Fibroblast of villous mesenchyme (primary cell): ENCODE measurements at places on chromosomes 3 and 15. TPM values are rescaled to one million over a fixed set of nuclear protein-coding genes. Genes with fewer than 3 reads are reported as not detected.

Gene CCNB2
- total RNA-seq: 19.6 and 27.2 TPM in 2 replicates

GRCh38 chr3:165918657-165918979 is 81.4 kb upstream of the BCHE start:
- DNase-seq: no peak

DNA sequence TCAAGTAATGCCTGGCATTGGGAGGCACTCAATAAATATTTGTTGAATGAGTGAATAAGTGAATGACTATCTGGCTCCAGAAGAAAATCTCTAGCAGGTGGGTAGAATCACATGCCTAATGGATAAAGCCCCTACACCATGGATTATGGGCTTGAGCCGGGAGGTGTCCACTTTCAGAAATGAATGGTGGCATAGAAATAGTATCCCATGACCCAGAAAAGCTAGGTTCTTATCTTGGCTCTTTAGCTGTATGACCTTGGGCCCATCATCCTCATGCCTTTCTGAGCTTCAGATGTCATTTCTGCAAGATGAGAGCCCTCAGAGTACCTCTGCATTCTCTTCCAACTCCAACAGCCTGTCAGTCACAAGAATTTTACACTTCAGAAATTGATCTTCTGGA is 37.3 kb upstream of the TNIK start:
- DNase-seq: no peak

- DNase-seq: no peak
Observed at GRCh38 chr3:10511809-10512494, 6.6 kb upstream of the ATP2B2 start.

DNA sequence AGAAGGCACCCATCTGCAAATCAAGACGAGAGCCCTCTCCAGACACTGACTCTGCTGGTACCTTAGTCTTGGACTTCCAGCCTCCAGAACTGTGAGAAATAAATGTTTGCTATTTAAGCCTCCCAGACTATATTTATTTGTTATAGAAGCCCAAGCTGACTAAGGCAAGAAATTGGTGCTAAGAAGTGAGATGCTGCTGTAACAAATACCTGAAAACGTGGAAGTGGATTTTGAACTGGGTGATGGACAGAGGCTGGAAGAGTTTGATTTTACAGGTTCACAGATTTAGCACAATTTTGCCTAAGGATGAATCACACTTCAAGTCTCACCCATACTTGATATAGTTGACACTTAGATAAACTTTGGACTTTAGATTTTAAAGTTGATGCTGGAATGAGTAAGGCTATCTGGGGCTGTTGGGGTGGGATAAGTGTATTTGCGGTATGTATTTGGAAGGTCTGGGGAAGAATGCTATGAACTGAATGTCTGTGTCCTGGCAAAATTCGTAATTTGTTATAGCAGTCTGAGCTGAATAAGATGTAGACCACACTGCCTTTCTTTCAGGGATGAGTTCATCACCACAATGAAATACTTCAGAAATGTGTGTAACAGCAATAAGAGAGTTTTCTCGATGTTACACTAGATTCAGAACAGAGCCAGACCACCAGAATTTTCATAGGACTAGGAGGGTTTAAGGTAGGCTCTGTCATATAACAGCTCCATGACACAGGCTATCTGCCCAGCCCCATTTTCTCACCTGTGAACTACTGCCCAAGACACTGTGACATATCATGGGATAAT is 120.5 kb upstream of the LMCD1 start:
- no peak for DNase-seq

Gene CHDH
- under 0.01 and 0.32 TPM in 2 replicates for total RNA-seq

DNA sequence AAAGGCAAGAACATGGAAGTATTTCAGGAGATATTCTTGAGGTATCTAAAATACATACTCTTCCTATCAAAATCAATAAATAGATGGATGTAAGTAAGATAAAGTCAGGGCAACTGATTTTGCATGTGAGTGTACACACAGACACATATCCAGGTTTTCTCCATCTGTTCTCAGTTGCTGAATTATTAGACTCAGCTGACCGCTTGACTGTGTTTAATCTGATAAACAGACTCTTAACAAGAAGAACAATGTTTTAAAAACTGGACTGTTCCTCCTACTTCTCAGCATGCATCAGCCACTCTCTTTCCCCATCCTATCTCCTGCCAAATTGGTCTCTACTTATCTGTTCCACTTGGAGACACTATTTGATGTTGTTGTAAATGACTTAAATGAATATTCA is 73.5 kb downstream of the GOLGA8G start:
- DNase-seq: no peak

Gene HRG
- not detected in 2 replicates for total RNA-seq

Gene RAD51
- total RNA-seq: 3.5 and 4.2 TPM in 2 replicates

DNA sequence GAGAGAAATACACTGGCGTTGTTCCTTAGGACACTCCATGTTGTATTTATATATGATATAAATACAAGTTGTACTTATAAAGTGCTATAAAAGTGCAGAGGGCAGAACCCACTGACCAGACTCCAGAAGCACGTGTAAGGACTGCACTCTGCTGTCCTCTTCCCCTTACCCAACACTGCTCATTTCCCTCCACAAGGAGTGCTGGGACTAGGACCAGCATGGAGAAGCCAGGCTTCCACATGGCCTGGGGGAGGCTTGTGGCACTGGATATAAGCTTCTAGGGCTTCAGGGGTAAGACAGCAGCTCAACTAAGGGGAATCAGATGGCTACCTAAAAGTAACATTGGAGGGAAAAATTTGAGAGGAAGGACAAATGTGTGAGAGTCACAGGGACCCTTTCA is 556.9 kb downstream of the IGSF11 start:
- DNase-seq: no peak

Gene DOCK3
- total RNA-seq: under 0.01 TPM in 2 replicates

Gene PARP15
- under 0.01 TPM in 2 replicates for total RNA-seq

DNA sequence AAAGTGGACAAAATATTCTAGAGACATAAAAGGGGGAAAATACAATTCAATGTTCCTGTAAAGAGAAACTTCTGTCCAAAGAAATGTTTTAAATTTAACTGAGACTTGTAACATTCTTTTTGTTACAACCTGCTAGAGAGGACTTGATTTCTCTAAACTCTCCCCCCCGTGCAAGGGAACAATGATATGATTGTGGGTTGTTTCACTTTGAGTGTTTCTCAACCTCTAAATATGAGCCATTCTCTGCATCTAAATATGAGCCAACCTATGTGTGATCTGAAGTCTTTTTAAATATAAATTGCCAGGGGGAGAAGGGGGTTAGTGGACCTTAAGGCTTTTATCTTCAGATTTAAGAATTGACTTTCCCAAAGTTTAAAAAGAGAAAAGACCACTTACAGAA is 14.6 kb downstream of the ZNF860 start:
- DNase-seq: no peak

DNA sequence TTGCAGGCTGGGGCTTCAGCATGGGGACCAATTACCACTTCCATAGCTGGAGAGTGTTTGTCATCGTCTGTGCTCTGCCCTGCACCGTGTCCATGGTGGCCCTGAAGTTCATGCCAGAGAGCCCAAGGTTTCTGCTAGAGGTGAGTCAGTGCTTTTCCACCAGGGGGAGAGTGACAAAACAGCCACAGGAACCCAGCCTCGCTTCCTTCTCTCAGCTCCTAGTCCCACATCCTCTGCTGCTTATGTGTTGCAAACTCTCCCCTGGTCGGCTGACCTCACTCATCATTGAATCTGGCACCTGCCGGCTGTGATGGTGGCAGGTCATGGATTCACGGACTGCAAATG is 158.3 kb downstream of the SV2B start:
- no peak for DNase-seq

DNA sequence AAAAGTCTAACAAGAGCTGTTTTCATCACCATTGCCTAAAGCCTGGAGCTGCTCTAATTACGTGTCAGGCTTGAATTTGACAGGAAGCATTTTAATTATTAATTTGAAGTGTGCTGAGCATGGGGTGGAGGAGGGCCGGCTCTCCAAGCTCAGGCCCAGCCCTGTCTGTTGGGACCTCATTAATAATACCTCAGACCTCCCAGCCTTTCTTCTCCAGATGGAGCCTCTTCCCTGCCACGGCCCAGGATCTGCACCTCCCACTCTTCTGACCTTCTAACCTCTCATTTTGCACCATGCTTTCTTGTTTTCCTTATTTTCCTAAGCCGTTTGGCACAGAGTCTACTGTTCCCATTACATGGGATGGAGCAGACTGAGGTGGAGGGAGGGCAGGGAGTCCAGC is 30.0 kb downstream of the INSYN1 start:
- DNase-seq: no peak

Gene BOC
- 10.6 and 14.2 TPM in 2 replicates for total RNA-seq

DNA sequence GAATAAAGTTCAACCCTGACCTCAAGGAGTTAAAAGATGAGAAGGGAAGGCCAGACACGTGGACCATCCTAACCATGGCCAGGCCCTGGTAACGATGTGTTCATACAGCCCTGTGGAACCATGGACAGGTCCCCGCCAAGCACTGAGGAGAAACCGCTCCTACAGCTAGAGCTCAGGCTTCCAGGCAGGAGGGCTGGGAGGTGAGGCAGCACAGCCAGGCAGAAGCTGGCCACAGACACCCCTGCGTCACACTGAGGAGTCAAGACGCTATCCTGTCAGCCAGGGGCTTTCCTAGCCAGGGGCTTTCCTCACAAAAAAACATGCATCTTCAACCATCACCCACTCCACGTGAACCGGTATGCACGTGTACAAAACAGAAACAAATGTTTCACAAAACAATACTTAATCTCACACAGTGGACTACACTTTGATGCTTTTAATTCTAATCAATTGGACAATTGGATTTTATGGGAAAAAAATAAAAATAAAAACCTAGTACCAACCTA is 73.2 kb downstream of the TBC1D2B start:
- DNase-seq: no peak

DNA sequence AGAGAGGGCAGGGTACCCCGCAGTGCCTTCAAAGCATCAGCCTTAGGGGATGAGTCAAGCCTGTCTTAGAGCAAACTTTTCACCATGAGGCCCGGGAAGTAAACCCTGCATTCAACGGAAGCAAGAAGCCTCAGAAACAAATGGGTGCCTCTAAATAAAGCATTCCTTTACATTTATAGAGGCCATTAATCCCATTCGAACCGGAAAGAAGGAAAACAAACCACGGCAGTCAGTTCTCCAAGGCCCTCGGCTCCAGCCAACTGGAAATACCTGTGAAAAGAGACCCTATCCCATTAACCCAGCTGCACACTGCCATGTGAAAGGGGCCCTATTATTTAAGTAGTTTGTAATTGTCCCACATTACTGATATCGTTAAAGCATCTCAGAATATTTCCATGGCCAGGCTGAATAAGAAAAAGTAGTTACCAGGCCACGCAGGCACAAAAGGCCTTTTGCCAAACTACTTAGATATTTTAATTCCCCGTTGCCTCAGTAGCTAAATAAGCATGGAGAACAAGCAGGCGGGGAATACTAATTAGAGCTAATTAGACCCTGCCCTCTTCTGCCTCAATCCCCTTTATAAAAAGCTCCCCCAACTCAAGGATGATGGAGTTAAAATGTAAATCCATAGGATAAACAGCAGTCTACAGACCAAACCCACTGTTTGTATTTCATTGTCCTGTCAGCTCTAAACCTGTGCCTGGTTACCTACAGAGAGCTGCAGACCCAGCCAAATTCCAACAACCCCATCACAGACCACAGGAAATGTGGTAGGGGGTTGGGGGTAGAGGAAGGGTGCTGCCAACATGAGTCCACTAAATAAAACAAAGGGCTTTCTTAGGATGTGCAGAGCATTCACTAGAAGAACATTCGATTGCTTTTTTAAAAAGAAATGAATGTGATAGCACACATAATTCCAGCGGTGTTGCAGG is 4.1 kb downstream of the ITGB5 start:
- no peak for DNase-seq

Gene UROC1
- total RNA-seq: under 0.01 TPM in 1 of 2 replicates, not detected in the other

GRCh38 chr3:188826574-188826973 is 345.2 kb upstream of the TPRG1 start:
- no peak for DNase-seq

GRCh38 chr15:78616506-78616905 is 4.3 kb downstream of the CHRNA3 start:
- no peak for DNase-seq

Gene TASOR
- total RNA-seq: 61.2 and 94.1 TPM in 2 replicates

GRCh38 chr3:188853856-188854771 is 317.7 kb upstream of the TPRG1 start:
- DNase-seq: peak; percentile 47

DNA sequence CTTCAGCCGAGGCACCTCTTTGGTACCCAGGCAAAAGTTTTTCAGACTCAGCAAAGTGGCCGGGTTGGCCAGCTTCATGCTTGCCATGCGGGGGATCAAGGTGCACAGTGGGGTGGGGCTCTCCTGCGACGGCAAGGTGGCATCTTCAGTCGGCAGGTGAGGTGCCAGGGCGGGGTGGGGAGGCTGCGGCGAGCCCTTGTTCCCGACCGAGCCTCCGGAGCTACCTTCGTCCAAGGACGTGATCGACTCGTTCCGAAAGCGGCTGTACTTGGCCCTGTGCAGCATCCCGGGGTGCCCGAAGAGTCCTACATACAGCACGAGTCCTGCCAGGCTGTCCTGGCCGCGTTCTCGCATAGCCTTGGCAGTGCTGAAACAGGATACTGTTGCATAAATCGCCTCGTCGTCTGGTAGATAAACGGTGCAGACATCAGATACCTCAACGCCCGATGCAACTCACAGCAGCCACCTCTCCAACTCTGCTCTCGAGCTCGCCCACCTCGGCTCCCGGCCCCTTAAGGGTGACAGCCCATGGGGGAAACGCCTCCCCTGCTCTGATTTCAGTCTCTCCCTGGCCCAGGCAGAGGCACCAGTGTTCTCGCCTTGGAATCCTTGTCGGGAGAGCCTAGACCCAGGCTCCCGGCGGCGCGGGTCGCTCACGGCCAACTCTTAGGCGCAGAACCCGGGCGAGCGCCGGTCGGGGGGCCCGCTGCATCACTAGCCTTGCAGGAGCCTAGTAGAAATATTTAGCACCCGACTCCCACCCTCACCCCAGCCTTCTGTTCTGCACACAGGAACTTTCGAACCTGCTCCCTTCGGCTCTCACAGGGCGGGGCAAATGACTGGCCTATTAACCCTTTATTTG is 826 bp downstream of the SHC4 start:
- peak; percentile 69 for DNase-seq

Gene FAM219B
- 39.0 and 41.5 TPM in 2 replicates for total RNA-seq

DNA sequence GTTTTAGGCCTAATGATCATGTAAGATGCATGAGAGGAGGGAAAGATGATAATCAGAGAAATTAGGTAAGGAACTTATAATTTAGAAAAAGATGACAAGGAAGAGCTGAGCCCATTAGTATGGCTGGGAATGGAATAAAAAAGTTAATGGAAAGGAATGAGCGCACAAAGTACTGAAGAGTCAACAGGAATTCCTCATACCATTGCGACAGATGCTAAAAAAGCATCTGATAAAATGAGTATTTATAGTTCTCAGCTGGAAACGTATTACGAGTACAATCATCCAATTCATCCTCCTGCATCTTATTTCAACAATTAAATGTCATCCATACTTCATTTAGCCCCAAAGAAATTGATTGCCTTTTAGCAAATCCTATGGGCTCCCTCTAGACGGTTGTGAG is 58.9 kb downstream of the TMCC1 start:
- DNase-seq: peak; percentile 26

DNA sequence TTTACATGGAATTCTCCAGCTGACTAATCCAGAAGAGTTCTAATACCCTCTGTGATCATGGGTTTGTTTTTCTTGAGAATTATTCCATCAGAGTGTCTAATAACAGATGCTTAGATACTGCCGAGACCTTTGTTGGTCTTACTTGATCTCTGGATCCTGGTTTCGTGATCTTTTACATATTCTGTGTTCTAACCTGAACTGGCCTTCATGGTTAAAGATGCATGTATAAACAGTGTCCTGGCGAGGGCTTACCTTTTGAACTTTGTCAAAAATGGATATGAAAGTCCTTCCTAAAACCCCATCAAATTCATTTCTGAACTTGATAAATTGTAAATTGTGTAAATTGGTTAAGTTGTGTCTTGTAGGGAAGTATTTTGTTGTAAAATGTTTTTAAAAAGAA is 24.8 kb downstream of the UBE2Q2 start:
- DNase-seq: no peak
